D341Med (cell line): ENCODE measurements at places on chromosomes 12 and 14.

- no peak for DNase-seq
Observed at GRCh38 chr12:126362964-126363363, 1297.7 kb downstream of the AACS start.

DNA sequence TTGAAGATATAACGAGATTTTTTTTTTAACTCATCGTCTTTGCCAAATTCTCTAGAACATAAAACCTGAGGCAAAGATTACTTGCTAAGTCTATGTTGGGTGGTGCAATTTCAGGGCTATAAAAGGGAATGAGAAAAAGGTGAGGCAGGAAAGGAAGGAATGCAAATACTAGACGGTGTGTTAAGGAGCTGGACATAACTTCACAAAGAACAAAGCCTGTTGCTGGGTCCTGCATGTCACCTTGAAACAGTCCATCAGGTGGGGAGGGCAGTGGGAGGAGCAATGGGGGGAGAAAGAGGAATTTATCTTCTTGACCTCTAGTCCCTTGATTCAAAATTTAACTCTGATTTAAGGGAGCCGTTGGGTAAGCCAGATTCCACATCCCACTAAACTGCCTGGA lies 16.1 kb upstream of the DUSP6 start:
- no peak for DNase-seq

- DNase-seq = no peak
Observed at GRCh38 chr14:85508863-85509262, 21.1 kb upstream of the FLRT2 start.

DNA sequence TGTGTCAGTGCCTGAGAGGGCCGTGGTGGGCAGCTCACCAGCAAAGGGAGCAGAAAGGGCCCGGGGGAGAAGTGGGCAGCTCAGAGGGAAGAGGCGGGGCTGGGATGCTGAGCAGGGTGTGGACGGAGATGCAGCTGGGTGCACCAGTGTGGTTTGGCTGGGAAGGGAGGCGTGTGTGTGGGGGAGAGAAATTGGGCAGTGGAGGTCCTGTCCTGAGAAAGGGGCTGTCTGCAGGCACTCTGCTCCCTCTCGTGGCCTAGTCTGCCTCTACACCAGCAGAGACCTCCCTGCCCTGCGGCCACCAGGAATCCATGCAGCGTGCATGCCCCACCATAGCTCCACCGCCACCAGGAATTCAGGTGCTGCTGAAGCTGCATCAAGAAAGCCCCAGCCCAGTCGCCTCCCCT lies 6.4 kb downstream of the TMEM121 start:
- DNase-seq = peak; percentile 74

DNA sequence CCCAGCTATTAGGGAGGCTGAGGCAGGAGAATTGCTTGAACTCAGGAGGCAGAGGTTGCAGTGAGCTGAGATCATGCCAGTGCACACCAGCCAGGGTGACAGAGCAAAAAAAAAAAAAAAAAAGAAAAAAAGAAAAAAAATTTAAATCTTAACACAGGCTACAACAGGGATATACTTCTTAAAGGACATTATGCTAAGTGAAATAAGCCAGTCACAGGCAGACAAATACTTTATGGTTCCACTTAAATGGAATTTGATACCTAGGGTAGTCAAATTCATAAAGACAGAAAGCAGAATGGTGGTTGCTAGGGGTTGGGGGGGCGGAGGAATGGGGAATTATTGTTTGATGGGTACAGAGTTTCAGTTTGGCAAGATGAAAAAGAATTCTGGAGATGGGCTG lies 14.8 kb upstream of the PPTC7 start:
- DNase-seq = no peak

- no peak for DNase-seq
Observed at GRCh38 chr14:100620255-100621100, 33.3 kb upstream of the BEGAIN start.

GRCh38 chr12:21697904-21698630 lies 40.4 kb upstream of the LDHB start:
- DNase-seq = no peak

DNA sequence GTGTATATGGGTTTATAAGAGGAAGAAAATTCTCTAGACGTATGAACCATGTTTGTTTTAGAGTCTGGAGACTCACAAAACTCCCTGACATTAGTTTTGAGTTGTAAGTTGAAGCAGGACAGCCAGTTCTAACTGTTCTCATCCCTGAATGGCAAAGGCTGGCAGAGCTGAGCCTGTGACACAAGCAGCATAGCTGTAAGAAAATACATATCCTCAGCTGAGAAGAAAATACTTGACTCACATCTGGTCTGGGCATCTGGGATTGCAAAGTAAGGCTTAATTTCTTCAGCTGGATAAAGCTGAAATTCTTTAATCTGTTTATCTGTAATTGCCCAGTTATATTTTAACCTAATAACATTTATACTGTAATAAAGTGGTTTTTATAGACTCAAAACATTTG lies 156.3 kb downstream of the PELI2 start:
- DNase-seq = no peak

DNA sequence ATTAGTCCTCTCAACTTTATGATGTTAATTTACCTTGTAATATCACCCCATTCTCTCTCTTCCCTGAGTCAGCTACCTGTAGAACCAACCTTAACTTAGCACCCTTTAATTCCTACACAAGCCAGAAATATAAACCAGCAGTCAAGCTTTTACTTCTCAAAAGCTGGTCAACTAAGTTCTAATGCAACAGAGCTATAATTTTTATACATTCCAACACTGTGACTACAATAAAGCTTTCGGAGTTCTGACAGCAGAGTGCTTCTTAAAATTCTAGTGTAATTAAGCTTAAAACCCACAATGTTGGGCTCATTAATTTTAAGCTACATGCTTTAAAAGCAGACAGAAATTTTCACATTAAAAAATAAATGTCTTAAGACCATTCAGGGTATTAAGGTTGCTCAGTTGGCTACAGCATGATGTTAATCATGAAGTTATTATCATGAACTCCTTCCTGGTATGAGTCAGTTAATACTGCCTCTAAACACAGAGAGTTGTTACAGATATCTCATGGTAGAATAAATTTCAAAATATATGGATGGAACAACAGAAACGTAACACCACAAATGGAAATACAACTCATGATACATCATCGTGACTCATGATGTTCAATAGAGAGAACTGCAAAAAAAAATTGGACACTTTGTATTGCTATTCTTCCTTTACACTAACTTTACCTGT lies 126.7 kb downstream of the EPS8 start:
- no peak for DNase-seq

DNA sequence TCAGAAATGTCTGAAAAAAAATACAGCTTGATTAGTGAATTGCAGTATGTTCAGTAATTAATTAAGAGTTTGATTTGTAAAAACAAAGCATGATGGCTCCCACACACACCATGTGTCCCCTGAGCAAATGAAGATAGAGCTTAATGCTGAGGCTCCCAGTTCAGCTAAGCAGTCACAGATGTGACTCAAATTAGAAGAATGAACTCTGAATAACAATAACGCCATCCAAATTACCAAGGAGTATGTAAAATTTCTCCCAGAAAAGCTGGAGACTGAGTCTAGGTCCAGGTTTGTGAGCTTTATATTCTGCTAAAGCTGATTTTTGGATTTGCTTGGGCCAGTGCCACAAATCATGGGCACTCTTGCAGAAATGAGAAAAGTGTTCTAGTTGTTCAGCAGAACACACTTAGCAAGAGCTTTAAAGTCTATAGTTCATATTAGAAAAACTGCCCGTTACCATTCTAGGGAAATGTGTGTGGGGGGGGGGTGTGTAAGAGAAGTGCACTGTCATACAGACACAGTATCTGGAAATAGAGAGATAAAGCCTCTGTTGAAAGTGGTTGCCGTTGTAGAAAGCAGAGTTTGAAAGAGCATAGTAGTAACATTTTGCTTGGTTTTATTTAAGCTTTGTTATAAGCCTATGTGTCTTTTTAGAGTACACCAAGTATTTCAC lies 253.1 kb downstream of the BCAT1 start:
- no peak for DNase-seq

GRCh38 chr14:95516554-95517181 lies at the start of gene SYNE3:
SYNE3 (minus strand) TSS chr14:95516650; CDS start chr14:95475821, 40,829 bp downstream.
- DNase-seq = peak; percentile 73

- DNase-seq = peak; percentile 68
Observed at GRCh38 chr14:62162998-62163589, 400.9 kb downstream of the SNAPC1 start.

- peak; percentile 55 for DNase-seq
Observed at GRCh38 chr14:56715938-56716337, 94.3 kb downstream of the OTX2 start.

DNA sequence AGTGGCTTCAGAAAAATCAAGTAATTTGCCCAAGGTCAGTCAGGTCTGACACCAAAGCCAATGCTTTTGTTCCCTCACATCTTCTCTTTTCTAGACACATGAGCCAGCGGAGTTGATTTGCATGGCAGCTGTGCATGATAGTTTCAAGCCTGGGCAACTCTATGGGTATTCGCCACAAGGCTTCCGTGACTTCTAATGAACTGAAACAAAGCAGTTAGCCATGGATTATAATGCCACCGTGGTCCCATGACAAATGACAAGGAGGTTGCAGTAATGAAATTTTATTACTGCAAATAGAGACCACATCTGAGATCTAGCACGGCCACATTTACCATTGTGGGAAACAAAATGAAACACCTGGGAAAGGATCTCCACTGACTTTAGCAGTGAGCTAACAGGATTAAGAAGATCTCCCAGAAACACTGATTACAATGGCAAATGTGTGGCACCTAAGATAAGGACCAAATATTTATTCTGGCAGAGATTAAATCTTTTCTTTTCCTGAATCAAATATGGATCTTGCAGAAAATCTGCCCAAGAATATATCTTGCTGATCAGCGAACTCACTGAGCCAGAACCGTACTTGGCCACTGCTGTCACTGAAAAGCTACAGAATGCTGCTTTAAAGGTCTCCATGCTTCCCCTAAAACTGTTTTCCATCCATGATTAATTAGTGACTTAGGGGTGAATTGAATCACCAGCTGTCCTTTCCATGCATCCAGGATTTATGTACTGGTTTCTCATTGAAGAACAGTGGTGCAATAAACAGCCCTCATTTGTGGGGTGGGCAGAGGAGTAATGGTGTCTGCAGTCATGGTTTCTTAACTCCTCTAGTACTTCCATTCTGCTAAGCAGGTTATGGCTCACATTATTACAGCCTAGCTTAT lies 551.0 kb downstream of the DIO2 start:
- no peak for DNase-seq

- DNase-seq = no peak
Observed at GRCh38 chr12:122981587-122982476, 1.4 kb downstream of the ARL6IP4 start.

DNA sequence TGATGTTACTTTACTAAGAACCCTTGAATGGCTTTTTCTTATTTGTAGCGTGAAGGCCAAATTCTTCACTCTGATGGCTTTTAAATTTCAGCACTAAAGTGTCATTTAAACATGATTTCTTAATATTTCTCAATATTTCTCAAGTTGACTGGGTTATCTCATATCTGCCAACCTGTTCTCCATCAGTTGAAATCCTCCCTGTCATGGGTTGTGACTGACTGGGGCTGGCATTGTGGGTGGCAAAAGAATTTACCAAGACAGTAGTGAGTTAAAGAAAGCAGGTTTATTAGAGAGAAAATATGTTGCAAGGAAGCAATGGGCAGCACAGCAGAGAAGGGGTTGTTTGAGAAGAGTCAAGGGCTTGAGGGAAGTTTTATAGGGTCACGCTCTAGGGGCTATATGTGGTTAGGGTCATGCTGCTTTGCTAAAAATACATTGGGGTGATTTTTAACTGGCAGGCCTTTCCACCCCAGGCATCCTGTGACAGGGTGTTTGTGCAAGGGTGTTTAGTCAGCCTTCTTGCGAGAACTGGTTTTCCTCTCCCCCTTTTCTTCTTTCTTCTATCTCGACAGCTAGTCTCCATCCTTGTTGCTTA lies 232.8 kb upstream of the SEL1L start:
- DNase-seq = no peak

DNA sequence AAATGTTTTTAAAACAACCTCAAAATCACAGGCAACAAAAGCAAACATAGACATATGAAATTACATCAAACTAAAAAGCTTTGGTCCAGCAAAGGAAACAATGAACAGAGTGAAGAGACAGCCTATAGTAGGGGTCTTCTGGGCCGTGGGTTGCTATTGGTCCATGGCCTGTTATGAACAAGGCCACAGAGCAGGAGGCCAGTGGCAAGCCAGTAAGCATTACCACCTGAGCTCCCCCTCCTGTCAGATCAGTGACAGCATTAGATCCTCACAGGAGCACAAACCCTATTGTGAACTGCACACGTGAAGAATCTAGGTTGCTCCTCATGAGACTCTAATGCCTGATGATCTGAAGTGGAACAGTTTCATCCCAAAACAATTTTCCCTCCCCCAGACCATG lies 174.0 kb downstream of the DIO2 start:
- DNase-seq = no peak

GRCh38 chr12:68882251-68882964 lies 50.6 kb downstream of the CPM start:
- DNase-seq = no peak

GRCh38 chr12:108939594-108939993 lies 59.7 kb downstream of the DAO start:
- DNase-seq = no peak

- DNase-seq = no peak
Observed at GRCh38 chr14:85686908-85687307, 157.0 kb downstream of the FLRT2 start.

DNA sequence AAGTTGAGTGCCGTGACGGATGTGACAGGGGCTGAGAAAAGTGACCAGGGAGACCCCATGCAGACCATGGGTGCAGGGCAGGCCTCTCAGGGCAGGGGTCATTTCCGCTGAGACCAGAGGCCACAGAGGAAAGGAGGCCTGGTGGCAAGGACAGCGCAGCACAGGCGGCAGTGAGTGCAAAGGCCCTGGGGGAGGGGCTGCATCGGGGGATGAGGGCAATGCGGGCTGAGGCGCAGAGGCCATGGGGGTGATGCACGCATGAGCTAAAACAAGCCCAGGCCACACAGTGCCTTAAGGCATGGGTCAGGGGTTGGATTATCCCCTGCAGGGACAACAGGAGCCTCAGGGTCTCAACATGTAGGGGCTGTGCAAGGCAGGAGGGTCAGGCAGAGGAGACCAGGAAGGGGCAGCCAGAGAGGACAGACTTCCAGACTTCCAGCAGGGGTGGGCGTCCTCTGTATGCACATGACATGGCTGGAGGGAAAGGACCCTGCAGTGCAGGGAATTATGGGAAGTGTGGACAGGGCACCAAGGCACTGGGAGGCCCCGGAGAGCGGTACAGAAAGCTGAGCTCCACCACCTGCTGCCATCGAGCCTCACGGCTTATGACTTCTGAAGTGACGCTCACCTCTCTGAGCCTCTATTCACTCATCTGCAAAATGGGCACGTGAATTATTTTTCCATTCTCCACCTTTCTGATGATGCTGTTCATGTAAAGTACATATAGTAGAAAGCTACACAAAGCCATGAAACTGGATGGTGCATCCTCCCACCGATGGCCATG lies 27.3 kb downstream of the RILPL1 start:
- DNase-seq = no peak

GRCh38 chr14:77123381-77124325 lies 17.9 kb downstream of the ZDHHC22 start:
- peak; percentile 84 for DNase-seq
